ENCODE measurements at places on chromosomes 7 and 10. TPM values are rescaled to one million over a fixed set of nuclear protein-coding genes. Genes with fewer than 3 reads are reported as not detected.

SRRM3 gene
- total RNA-seq, result 0.31 TPM

PCLO gene
- 0.27 TPM for total RNA-seq

- no peaks in the 10 kb centered on the region for H3K27me3 ChIP-seq
- H3K4me3 ChIP-seq, result no peak overlapping the region
- H3K4me1 ChIP-seq, result peaks cover 15% of the 10 kb centered on the region
- no peak for DNase-seq
- H3K36me3 ChIP-seq, result no peaks in the 10 kb centered on the region
Measured at GRCh38 chr7:1950452-1951158, 280.5 kb downstream of the ELFN1 start.

ZFAND4 gene
- total RNA-seq, result 12.2 TPM

Data from muscle of leg (tissue), 16 donors.